Stimulated activated CD4-positive, alpha-beta T cell treated with anti-CD3 and anti-CD28 coated beads, Interleukin-2, amount 100 ng/mL, for 48 hours (primary cell): ENCODE measurements at places on chromosomes 6 and 20.

DNA sequence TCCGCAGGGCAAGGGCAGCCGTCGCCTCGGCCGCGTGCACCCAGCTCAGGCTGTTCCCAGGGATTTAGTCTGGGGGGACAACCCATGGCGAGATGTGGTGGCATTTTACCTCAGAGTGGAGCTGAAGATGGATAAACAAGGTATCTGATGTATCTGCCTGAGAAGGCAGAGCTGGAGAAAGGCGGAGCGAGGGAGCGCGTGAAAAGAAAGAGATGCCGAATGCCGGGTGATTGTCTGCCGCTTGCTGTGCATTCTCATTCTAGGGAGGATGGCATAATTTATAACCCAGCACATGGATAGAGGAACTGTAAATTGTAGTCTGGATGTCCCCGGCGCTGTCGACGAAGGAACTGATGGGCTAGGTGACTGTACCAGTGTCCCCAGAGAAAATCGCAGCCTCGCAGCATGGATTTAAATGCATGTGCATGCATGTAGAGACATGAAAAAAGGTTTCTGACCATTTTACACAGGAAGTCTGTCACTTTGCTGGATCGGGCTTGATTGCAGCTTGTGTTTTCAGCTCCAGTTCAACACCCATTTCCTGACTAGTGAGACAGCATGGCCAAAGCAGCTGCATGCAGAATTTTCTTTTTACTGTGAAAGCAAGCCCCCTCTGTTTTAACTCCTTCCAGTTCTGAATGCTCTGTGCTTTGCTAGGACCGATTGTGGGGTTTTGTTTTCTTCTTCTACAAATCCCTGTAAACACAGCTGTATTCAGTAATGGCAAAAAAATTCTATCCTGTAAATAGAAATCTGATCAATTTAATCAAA is 149.7 kb downstream of the PRL start:
- peak; percentile 2 for DNase-seq

DNA sequence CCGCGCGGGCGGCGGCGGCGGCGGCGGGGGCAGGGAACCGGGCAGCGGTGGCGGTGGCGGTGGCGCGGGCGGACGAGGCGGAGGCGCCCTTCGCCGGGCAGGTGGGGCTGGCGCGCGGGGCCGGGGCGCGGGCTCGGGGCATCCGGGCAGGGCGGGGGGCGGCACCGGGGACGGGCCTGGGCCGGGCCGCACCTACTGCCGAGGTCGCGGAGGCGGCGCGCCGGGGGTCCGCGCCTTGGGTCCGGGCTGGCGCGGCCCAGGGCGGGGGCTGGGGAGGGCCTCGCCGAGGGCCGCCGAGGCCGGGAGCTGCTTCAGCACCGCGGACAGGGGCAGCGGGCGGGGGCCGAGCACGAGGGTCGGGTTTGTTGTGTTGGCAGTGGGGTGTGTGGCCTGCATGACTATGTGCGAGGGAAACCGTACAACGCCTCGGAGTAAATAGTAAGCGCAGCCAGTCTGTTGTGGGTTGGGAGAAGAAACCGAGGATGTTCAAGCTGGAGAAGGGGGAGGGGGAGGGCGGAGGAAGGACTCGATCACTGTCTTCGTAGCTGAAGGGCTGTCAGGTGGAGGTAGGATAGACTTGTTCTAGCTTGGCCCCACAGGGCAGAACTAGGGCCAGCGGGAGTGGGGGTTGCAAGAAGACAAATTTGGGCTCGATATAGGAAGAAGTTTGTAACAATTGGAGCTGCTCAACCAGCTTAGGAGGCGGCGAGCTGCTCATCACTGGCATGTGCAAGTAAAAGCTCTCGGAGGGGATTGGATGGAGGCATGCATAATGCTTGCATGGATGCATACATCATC is 593 bp downstream of the MMP24 start:
- peak; percentile 37 for DNase-seq

DNA sequence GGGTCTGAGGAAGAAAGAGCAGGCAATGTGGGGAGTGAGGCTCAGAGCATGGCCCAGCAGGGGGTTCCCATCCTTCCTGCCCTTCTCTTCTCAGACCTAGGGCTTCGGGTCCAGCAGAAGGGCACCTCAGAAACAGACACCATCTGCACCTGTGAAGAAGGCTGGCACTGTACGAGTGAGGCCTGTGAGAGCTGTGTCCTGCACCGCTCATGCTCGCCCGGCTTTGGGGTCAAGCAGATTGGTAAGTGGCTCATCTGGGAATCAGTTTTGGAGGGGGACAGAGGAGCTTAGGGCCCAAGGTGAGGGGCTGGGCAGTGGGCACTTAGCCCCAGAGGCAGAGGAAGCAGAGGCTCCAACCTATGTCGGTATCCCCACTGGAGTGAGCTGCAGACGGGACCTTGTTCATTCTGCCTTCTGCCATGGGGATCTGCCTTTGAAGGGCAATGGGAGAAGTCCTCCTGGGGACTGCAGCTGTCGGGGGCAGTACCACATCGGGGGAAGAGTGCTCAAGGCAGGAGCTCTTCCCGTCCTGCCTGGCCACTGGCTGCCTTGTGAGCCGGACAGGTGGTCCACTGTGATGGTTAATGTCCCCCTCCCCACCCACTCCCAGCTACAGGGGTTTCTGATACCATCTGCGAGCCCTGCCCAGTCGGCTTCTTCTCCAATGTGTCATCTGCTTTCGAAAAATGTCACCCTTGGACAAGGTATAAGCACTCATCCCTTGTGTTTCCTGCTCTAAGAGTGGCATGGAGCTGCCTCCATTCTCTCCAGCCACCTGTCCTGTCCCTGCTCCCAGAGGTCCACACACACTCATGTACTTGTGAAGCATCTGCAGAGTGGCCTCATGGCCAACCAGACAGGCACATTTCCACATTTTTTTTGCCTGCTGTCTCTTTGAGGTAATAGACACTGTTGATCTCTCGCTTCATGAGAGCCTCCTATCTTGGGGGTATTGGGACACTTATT is 4.7 kb downstream of the CD40 start:
- no peak for DNase-seq

DNA sequence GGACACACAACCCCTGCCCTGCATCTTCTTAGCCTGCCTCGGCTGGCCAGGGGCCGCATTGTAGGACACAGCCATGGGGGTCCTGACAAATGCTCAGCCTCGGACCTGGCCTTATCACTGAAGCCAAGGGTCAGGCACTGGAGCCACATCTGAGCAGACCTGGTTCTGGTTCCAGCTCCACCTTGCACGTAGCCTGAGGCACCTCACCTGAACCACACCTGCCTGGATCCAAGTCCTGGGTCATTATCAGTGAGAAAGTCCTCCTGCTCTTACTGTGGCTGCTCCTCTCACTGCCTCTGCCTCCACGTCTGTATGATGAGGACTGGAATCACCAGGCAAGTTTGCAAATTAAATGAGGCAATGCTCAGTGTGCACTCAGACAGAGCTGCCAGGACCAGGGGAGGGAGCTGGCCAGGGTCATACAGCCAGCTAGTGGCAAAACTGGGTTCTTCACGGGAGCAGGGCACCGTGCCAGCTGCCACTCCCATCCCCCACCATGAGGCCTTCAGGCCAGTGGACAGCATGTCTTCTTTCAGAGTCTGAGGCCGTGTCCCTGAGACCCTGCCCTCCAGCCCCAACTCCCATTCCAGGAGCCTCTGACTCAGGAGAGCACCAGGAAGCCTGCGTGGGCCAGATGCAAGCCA is 40.2 kb downstream of the MRPL14 start:
- DNase-seq: no peak

DNA sequence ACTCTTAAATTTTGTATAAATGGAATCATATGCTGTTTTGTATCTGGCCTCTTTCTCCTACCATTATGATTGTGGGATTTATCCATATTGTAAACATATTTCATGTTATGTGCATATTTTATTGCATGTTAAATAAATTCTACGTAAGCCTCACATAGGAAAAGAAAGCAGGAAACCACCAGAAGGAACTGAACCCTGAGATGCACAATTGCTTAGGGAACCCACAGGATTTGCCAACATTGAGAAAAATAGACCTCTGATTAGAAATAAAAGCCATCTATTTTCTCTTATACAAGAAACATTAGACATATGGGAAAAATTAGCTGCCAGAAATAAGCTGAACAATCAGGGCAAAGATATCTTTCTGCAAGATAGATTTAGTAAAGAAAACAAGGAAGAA is 111.2 kb upstream of the CARMIL1 start:
- no peak for DNase-seq

DNA sequence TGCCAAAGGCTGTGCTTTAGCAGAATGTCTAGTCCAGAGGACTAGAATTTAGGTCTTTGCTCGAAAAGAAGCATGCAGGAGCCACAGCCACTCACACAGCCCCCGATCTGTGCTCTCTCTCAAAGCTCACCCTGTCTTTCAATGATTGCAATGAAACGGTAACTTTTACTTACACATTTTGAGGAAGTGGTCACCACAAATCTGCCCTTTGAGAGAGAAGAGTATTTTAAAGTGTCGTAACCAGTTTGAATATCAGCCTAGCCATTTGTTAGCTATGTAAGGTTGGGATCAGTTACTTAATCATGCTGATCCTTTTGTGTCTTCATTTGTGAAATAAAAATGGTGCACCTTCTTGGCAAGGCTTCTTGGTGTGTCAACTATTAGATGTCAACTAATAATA is 209.0 kb downstream of the TFAP2A start:
- DNase-seq: no peak

DNA sequence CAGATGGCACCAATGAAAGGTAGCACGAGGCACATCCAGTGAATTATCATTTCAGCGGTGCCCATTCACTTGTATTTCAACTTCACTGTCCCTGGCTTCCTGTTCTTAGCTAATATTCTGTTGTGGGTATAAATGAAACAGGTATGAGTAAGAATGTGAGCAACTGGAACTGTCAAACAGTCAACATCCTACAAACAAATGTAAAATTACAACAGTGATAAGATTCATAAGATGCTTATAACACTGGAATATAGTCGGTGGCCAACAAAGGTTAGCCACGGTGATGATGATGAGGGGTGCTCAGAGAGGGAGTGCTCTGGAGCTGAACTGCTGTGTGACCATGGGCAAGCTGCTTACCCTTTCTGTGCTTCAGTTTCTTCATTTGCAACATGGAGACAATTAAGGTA is 74.9 kb upstream of the TOX2 start:
- DNase-seq: no peak

- DNase-seq: no peak
Observed at GRCh38 chr20:35010405-35011192, 54.9 kb downstream of the MYH7B start.

DNA sequence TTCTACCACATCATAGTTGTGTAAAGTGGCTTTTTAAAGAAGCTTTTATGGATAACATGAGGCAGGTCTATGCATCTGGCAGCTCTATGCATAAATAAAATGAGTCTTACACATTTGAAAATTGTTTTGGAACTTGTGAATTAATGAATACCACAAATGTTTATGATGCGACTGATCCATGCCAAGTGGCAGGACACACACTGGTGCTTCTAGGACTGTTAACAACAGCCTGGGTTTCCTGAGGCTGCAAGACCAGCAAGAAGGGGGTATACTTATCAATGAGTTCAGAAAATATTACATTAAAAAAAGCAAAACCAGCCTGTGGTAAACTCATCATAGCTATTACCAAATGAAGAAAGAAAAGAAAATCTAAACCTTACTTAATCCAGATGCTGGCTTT is 212.9 kb upstream of the PDE10A start:
- DNase-seq: no peak

DNA sequence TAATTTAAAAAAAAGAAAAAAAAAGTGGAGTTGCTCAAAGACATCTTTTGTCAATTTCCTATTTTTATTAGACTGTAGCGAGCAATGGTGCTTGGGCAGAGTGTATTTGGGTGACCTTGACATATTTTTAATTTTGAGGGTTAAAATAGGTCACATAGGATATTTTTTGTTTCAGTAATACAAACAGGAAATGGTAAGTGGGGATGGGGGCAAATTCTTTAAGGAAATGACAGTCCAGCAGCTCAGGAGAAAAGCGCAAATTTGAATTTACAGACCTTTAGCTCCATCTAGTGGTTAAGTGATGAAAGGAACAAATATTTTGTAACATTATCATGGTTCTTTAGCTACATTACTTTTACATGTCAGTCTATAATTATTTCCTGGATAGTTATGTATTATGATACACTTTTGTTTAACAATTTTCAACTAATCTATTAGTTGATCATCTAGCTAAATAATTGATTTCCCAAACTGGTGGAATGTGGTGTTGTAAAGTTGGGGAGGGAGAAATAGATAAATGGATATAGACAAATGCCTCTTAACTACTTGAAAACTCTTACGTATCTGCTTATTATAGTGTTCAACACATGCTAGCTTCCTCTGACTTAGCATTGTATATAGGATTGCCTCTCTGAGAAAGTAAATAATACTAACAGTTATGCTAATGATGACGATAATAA is 10.0 kb downstream of the CITED2 start:
- no peak for DNase-seq

GRCh38 chr20:22682381-22682780 is 98.0 kb upstream of the FOXA2 start:
- DNase-seq: no peak

DNA sequence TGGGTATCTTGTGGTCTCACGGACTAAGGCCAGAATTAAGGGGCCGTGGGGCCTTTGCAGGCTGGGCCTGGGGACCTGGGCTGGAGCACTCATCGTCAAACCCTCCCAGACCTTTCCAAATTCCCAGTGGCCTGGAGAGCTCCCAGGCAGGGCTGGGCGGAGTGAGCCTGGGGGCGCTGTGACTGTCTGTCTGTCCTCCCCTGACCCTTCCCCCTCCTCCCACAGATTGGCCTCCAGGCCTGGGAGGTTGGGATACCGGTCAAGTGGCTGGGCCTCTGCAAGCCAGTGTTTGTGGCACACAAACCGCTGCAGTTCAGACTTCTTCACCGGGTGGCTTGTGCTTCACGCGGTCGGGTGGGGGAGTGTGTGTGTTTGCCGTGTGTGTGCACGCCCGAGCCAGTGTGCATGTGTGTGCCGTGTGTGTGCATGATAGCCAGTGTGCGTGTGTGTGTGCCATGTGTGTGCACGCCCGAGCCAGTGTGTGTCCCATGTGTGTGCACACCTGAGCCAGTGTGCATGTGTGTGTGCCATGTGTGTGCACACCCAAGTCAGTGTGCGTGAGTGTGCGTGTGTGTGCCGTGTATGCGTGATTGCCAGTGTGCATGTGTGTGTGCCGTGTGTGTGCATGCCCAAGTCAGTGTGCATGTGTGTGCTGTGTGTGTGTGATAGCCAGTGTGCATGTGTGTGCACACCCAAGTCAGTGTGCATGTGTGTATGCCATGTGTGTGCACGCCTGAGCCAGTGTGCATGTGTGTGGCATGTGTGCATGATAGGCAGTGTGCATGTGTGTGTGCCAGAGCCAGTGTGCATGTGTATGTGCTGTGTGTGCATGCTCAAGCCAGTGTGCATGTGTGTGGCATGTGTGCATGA is 6.3 kb downstream of the RBBP8NL start:
- no peak for DNase-seq
